ENCODE measurements at places on chromosomes 7 and 10. TPM values are rescaled to one million over a fixed set of nuclear protein-coding genes. Genes with fewer than 3 reads are reported as not detected.

OPTN gene
- 68.3 TPM for total RNA-seq

DNA sequence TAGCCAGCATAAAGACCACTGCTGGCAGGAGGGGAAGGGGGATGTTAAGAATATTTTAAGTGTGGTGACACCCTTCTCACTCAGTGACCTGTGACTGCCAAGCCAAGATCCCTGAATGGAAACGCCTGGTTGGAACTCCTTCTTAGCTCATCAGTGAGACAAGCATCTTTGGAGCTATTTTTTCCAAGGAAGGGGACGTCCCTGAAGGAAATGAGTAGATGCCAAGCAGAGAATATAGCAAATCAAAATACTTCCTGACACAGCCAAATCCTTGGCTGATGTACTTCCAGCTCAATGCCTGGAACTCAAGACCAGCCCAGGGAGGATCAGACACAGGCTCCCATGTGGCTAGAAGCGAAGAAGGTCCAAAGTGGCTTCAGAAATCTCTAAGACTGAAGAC, 82.2 kb downstream of the SORBS1 start:
- no peak for DNase-seq

DNA sequence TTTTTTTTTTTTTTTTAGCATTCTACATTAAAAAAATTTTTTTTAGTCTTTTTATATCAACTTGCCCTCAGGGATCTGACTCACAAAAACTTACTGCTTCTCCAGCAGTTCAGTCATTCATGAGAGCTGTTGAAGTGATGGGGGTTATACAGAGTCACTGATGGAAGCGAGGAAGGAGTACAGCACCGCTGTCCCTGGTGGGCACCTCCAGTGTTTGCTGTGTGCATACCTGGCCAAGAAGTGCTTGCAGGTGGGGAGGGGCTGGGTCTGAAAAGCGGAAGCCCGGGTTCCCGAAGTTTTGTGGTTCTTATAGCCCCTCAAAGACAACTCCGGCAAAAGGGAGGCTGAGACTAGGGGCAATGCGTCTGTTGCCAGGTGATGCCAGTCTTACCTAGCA, 46.2 kb downstream of the MINDY4 start:
- DNase-seq: no peak

GRCh38 chr10:127921753-127922145, 14.8 kb downstream of the PTPRE start:
- no peak for DNase-seq

GRCh38 chr10:53886325-53887300, 914.4 kb downstream of the PCDH15 start:
- DNase-seq: no peak

DNA sequence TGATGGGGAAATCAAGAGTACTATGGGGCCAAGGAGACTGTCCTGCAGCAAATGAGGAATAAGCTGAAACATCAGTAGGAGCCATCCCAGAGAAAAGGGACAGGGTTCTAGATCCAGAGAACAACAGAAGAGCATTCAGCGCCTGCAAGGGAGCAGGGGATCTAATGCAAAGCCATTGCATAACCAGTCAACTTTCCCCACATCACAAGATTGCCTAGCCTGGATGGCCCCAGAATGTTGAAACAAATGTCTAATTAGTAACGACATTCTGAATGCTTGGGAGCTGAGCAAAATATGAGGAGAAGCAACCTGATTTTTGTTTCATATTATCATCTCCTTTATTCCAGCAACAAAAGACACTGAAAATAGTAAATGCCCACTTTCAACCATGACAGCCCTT, 2.7 kb upstream of the MPP7 start:
- DNase-seq: no peak

GRCh38 chr7:140023728-140024127, 39.0 kb downstream of the PARP12 start:
- DNase-seq: no peak

DNA sequence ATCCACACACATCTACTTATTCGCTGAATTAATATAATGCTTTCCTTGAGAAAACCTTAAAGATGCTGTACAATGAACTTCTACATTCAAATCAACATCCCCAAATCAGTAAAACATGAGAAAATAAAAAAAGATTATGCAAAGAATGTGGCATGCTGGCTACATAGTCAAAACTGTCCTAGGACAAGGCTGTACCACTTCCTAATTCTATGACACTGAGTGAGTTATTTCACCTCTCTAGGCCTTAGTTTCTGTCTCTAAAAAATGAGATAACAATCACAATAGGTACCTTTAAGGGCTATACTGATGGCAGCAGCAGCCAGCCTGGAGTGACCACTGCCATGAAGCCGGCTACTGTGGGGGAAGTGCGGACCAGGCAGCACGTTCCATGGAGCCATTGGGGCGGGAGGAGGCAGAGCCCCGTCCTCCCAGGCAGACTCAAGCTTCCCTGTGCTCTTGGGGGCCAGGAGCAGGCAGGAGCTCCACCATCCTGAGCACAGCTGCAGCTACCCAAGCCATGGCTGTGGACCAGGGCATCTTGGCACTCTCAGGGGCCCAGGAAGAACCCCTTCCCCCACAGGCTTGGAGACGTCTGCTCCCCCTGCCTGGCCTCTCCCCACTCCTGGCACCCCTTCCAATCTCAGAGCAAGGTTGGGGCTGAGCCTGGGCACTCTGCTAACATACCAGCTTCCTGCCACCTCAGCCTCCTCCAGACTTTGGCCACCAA, 110.2 kb downstream of the ELAPOR2 start:
- no peak for DNase-seq

- no peak for DNase-seq
Measured at GRCh38 chr7:22765609-22766008, 38.6 kb downstream of the IL6 start.

- DNase-seq: no peak
Measured at GRCh38 chr7:122758501-122758900, 55.8 kb upstream of the RNF148 start.

GRCh38 chr10:59698326-59698725, 11.3 kb downstream of the SLC16A9 start:
- DNase-seq: no peak

Data from uterus (tissue), 4 donors.